ENCODE measurements at places on chromosomes 4 and X. TPM values are rescaled to one million over a fixed set of nuclear protein-coding genes. Genes with fewer than 3 reads are reported as not detected.

DNA sequence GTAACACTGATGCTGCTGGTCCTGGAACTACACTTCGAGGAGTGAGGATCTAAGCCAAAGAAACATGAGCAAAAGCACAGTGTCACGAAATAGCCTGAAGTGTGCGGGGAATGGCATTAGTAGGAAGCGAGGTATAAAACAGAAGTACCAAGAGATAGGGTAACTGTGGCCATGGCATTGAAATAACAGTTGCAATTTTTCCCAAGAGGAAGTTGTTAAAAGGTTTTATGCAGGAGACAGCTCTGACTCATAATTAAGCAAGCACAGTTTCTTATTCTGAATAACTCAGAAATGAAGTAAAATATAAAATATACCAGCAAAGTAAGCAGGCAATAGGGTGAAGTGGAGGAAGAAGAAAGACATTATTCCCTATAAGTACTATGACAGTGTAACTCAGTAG is 90.3 kb upstream of the TMEM150C start:
- DNase-seq, result no peak

Gene MGAT4D
- total RNA-seq, result not detected

DNA sequence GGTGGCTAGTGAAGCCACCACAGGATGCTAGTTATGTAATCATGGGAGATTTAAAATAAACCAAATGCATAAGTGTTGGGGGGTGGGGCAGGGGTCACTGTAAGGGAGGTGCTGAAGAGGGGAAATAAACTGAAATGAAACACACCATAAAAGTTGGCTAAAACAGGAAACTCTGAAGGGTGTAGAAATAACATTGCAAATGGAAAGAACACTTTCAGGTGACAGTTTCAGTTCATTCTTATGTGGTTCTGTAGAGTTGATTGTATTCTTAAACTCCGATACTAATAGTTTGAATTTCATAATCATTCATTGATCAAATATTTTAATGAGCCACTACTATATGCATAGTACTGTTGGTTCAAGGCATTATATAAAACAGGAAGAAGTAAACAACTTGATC is 80.1 kb downstream of the HDAC8 start:
- DNase-seq, result no peak

Gene NIPAL1
- 3.9 TPM for total RNA-seq

- DNase-seq, result peak; percentile 66
These were observed 855 bp downstream of the GPRASP2 start for GRCh38 chrX:102712981-102713625.

DNA sequence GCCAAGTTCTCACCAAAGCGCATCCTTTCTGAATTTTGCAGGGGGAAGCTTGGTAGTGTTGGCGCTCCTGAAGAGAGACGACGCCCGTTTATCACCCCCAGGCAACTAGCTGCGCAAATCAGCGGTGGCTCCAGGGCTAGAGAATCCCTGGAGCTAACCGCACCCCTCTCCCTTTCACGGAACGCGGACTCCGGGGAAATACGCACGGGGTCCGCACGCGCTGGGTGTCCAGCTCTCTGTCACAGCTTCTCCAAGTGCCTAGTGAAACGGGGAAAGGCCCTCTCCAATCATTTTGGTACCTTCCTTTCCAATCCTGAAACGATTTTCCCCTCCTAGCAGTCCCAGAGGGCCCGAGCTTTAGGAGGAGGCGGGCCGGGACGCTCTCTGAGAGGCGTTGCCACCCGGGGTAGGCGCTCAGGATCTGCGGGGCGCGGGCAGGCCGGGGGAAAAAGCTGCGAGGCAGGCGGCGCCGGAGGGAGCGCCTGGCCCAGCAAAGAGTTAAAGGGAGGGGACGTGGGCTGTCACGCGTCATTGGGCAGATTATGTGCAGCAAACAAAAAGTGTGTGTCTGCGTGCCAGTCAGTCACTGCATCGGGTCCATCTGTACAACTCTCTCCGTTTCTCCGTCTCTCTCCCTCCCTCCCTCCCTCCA is at the start of gene PRDM8:
PRDM8 (plus strand) TSS at position 582 of the 652 bp plus-strand sequence. CDS start 2,578 bp downstream, outside the sequence.
- no peak for DNase-seq

DNA sequence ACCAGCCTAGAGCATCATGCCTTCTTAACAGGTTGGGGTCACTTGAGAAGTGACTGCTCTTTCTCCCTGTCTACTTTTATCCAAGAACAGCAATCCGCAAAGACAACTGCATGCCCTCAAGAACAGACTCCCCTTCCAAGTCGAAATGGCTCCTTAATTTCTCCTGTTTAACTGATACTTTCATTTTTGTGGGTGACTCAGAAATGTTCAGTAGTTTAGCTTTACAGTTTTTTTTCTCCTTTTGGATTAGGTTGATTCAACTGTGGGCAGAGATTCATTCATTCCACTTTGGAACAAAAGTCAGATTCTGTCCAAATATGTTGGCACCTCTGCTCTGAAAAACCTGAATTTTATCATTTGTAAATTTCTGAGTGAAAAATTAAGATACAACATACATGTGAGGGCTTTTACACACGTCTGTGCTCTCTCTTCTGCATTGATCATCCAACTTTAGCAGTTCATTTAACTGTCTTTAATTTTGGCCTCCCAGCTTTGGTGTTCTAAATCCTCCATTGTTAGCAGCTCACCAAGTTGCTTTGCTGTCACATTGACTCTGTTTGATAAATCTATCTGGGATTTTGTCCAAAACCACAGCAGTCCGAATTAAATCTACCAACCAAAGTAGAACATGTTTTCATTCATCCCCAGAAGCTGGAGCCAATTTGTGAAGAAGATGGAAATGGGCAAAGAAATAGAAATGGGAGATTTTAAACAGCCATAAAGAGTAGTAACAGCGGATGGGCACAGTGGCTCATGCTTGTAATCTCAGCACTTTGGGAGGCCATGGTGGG is 50.0 kb downstream of the HOPX start:
- no peak for DNase-seq

Gene MRPS18C
- total RNA-seq, result 29.3 TPM

- DNase-seq, result no peak
These were observed 37.1 kb downstream of the HEPH start for GRCh38 chrX:66200855-66201795.

GRCh38 chrX:78945186-78945912 is at the start of gene P2RY10:
TSS of gene P2RY10 (plus strand) at chrX:78945391. CDS start at chrX:78960521, 15,130 bp downstream.
- no peak for DNase-seq

Gene TDO2
- total RNA-seq, result not detected

Gene WNK3
- 40.2 TPM for total RNA-seq

DNA sequence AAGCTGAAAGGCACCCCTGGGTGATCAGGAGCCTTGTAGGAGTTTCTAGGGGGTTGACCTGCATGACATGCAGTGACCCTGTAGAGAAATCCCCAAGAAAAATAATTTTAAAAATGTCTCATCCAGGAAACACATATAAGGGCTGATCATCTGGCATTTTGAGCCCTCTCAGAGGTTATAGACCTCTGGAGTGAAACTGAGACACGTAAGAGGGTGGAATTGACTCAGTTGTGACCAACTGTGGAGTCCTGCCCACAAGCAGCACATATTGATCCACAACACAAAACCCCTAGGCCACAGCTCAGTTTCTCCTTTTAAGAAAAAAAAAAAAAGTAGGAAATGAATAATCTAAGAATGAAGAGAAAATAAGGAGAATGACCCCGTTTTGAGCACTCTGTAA is 32.5 kb upstream of the MTMR8 start:
- DNase-seq, result no peak

- no peak for DNase-seq
These were observed 11.4 kb downstream of the FAM120C start for GRCh38 chrX:54171527-54172250.

- no peak for DNase-seq
These were observed 306.8 kb upstream of the FAM241A start for GRCh38 chr4:111838406-111838930.

Gene TLR3
- 1.00 TPM for total RNA-seq

DNA sequence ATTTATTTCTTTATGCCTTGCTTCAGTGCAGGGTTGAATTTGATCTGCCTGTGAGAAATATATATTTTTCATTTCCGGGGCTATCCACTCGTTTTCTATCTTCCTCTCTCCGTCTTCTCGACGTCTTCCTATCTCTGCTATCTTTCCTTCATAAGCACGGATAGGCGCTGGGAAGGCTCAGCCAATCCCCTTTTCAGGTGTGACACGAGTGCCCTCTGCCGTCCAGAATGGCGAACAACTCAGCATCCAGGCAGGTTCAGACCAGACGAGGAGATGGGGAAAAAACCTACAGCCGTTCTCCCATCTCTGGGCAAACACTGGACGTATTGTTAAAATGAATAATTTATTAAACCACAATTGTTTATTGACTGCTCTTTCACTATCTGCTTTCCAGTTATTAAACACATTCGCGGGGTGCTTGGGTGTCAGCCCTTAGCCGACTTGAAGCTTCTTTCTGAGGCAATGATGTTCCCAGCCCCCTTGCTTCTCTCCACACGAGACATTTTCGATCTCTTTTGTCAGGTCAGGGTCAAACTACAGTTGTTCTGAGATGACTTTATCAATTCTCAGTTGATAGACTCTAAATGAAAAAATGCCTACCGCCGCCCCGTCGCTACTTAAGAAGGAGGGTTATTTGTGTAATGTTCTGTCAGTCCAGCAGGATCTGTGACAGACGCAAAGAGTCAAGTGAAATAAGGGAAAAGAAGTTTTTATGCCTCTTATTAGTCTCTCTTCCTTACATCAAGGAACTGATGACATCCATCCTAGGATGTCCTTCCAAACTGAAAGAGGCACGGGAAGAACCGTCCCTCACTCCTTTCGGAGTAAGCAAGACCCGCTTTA is 96.3 kb upstream of the NOCT start:
- peak; percentile 67 for DNase-seq

- no peak for DNase-seq
These were observed 222 bp downstream of the SMAD1 start for GRCh38 chr4:145481942-145482208.

DNA sequence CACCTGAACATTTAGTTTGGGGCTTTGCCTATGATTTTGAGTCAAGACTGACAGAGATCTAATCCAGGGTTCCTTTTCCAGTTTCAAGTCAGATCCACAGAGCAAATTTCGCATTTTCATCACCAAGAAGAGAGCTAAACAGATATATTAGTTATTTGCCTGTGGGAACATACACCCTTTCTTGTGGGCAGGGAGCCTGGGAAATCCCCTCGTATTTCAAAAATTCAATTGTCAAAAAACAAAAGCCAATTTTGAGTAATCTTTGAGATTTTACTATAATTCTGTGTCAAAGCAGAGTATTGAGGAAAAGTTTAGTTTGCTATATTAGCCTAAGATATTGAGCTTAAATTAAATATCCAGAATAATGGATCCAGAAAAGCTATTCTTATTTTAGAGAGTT is 56.6 kb downstream of the AFM start:
- no peak for DNase-seq

GRCh38 chrX:130079824-130080406 is 30.4 kb downstream of the ELF4 start:
- peak; percentile 64 for DNase-seq

GRCh38 chrX:55794405-55794804 is 76.9 kb downstream of the RRAGB start:
- DNase-seq, result no peak

Gene NLGN3
- total RNA-seq, result 21.4 TPM

GRCh38 chrX:69600182-69600581 is 15.7 kb upstream of the EDA start:
- DNase-seq, result no peak

DNA sequence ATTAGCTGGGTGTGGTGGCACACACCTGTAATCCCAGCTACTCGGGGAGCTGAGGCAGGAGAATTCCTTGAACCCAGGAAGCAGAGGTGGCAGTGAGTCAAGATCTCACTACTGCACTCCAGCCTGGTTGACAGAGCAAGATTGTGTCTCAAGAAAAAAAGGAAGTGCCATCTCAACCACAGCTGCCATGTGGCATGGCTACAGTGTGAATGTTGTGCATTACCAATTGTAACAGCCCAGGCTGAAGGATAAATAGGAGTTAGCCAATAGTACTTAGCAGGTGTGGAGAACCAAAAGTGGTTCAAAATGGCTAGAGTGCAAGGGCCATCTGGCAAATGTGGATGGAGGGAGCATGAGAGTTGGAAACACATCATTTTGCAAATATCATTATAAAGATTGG is 28.9 kb downstream of the SLC25A5 start:
- DNase-seq, result no peak

Gene ARAP2
- 45.3 TPM for total RNA-seq

Gene OPRPN
- total RNA-seq, result not detected

DNA sequence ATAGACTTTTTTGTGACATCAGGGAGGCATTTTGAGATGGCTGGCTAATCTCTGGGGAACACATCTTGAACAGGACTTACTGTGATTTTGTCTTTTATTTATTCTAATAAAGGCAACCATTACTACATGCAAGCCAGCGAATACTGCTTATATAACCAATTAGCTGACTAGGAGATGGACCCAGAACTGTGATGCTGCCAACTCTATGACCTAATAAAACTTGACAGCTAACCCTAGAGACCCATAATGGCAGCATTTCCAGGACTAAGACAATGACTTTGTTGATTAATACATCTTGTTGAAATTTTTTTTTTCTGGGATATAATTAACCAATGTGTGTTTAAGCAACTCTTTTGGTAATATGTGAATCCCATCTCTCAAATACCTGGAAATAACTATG is 584.6 kb downstream of the PRR32 start:
- no peak for DNase-seq

Measured in cerebellum (tissue), 4 donors.